Natural killer cell (primary cell): ENCODE measurements at places on chromosomes 2 and 18. TPM values are rescaled to one million over a fixed set of nuclear protein-coding genes. Genes with fewer than 3 reads are reported as not detected.
A peak's percentile ranks its signal among the peaks of the same experiment; 100 is the strongest.

DNA sequence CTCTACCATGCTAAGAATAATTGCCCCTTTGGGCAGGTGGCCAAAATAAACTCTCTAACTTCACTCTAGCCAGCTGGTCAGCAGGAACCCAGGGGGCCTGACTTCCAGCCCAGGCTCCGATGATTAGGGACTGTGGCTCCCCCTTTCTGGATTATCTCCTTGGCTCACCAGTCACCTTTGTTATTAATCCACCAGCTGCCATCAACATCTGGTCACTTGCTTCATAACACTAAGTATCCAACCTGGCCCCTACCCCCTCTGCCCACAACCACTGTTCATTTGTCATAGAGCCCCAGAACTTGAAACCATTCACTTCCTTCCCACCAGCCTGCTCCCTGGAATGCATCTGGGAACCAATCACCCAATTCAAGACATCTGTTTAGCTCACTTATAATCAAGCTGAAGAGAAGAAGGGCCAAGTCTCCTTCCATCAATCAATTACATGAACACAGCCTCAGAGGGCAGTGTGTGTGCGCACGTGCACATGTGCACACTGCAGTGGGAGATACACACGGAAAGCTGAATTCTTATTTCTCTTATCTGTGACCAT, 215.1 kb downstream of the ALK start:
- no peak for DNase-seq

DNA sequence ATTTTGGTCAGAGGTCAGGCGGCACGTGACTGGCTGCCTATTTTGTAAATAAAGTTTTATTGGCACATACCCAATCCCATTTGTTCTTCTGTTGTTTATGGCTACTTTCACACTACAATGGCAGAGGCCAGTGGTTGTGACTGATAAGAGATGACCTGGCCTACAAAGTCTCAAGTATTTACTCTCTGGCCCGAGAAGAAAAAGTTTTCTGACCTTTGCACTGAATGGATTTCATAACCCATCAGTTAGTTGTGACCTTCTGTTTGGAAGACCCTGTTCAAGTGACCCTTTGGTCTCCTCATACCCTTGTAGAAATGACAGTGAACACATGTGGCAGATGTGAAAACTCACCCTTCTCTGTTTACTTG, 121.4 kb upstream of the MGAT5 start:
- DNase-seq = no peak

ARL6IP6 gene
- 11.4 TPM for total RNA-seq

ERFE gene
- total RNA-seq = 4.3 TPM

GAD1 gene
- not detected for total RNA-seq

DNA sequence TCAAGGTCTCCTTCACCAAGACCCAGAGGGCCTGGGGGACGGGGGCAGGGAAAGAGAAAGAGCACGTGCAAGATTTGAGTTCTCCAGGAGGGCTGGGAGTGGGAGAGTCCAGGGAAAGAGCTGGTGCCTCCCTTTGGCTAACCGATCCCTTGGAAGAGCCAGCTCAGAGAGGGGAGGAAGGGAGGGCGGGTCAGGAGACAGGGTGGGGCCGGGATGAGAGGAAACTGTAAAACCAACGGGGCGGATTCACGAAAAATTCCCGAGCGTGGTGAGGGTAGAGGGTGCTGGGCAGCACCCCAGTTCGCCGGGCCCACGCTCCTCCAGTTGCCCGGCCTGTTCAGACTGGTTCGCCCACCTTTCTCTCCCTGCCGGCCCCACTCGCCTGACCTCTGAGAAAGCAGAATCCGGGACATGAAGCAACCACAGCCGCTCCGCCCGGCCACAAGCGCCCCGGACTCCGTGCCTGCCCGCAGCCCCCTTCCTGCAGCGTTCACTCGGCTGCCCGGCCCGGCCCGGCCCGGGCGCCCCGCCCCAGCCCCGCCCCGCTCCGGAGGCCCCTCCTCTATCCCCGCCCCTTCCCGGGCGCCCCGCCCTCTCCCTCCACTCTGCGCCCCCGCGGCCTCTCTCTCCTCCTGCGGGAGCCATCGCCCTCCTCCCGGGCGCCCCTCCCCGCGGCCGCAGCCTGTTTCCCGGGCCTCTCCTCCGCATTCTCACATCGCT, 230.9 kb upstream of the SMAD2 start:
- peak; percentile 57 for DNase-seq

HTR2B gene
- total RNA-seq = not detected

ACSL3 gene
- total RNA-seq = 86.6 TPM

DNA sequence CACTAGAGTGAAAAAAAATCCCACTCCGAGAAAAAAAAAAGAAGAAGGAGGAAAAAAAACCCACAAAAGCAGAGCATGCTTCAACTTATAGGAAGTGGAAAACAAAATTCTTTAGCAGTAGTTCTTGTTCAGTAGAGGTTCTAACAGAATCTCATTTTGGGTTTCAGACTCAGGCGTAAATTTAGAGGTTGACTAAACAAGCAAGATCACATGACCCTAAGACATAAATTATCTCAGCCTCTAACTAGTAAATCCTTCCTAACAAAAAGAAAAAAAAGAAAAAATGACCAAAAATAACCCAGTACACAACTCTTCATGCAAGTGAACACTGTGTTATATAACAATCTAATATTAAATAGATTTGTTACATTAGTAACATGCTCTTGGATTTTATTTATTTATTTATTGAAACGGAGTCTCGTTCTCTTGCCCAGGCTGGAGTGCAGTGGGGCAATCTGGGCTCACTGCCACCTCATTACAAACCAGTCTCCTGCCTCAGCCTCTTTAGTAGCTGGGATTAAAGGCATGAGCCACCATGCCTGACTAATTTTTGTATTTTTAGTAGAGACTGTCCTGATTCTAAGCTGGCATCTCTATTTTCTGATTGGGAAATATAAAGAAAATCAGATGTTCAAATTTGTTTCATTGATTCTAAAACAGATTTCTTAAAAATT, 35.4 kb downstream of the PPP4R3B start:
- no peak for DNase-seq

GRCh38 chr2:60468382-60469085, 84.9 kb downstream of the BCL11A start:
- no peak for DNase-seq

SGPP2 gene
- total RNA-seq = 0.25 TPM

- no peak for DNase-seq
These were observed 35.2 kb downstream of the SKA1 start for GRCh38 chr18:50410008-50410407.

TEKT4 gene
- total RNA-seq = not detected

GRCh38 chr18:77635451-77635850, 385.8 kb downstream of the GALR1 start:
- DNase-seq = no peak

SPATA3 gene
- not detected for total RNA-seq

PECR gene
- 15.4 TPM for total RNA-seq

DNA sequence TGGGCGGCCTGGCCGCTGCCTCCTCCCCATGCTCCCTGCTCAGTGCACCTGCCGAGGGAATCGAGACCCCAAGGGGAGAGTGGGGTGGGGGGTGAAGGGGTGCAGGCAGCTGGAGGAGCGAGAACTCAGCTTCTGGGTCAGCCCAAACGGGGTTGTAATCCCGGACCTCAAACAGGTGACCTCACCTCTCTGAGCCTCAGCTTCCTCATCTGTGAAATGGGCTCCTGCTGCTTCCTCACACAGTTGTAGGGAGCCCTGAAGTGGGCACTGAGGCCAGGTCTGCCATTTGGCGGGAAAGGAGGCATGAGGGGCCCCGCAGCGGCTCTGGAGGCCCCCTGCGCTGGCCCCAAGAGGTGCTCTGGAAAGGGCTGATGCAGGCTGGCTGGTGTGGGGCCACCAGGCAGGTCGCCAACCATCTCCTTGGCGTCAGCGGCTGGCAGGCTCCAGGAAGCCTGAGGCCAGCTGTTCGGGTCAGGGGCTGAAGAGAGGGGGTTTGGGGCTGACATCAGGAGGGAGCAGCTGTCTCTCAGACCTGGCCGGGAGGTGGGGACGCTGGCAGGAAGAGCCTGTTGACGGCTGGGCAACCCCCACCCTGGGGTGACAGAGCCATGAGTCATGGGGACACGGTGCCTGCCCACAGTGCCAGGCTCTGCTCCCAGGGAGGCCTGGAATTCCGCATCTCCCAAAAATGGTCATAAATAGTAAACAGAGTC, 4.9 kb downstream of the KLHL30 start:
- no peak for DNase-seq

DNA sequence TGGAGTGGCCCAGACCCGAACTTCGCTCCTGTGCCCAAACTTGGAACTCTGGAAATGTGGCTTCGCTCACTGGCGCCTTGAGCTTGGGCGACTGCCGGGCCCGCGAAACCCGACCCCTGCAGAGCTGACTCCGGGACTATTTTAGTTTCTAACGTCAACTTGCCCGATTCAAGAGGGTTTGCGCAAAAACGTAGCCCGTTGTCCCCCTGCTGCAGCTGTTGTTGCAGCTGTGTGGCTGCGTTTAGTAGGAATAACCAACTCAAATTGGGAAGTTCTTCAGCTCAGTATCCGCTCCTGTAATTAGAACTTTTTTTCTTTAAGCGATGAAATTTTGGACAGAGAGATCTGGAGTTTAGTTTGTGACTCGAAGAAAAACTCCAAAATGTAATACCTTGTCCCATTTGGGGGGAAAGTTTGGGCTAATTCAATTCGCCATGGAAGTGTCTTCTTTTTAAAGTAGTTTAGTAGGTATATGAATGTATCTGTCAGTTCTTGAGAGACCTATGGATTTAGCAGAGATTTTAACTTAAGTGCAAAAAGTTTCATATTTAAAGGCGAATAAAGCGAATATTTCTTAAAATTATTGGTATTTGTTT, 559 bp downstream of the MYL12A start:
- DNase-seq = no peak

- no peak for DNase-seq
These were observed 40.7 kb upstream of the BBS5 start for GRCh38 chr2:169438466-169439072.

- DNase-seq = no peak
These were observed 7.4 kb downstream of the PTGR3 start for GRCh38 chr18:75201282-75202270.

DNA sequence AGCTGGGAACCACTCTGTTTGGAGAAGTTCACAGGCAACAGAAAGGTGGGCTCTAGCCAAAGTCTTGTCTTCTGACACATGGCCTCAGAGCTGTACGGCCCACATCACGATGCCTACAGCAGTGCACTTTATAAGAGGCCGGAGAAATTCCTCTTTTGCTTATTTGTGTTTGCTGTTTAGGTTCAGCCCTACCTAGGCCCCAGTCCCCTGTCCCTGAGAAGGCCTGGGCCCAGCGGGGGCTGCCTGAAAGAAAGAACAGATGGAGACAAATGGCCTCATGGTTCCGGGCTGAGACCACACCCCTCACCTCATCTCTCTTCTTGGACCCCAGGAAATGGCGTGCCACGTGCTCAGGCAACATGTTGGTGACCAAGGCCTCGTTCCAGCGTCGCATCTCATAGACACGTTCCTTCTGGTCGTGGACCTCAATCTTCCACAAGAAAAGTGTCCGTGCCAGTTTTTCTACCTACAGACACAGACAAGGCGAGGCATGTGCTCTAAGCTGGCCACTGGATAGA, 30.9 kb downstream of the CENPO start:
- peak; percentile 13 for DNase-seq

IL37 gene
- not detected for total RNA-seq

- DNase-seq = no peak
These were observed 74.5 kb upstream of the FZD7 start for GRCh38 chr2:201959198-201959597.

DNA sequence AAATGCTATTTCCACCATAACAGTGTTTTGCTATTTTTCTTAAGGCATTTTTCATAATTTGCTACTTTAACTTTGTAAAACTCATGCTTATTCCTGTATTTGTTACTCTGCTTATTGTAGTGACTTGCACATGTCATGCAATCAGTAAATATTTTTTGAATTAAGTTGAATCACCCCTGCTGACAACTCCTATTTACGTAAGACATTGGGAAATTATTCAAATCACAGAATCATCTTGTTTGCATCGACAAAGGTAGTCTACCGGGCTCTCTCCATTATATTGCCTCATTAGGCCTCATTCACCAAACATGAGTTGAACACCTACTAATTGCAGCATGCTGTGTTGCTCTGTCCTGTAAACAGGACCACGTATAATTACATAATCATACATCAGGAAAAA, 478.5 kb upstream of the ZEB2 start:
- no peak for DNase-seq

DNA sequence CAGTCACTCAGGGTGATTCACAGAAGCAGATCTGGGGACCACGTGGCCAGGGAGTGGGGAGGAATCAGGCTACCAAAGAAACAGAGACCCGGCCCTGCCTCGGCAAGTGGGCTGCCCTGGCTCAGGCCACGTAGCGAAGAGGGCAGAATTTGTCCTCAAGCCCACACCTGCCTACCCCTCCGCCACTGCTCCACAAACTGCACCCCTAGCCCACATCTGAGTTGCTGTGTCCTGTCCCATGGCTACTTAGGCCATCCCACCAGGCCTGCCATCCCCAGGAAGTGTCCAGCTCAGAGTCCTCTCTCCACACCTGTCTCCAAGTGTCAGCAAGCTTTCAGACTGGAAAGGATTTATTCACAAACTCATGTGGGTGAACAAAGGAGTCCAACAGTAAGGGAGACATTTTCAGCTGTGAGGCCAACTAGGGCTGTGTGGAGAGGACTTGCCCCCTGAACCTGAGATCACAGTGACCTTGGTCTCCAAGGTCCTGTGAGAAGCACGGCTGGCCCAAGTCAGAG, 31.7 kb upstream of the ASPRV1 start:
- no peak for DNase-seq

DNA sequence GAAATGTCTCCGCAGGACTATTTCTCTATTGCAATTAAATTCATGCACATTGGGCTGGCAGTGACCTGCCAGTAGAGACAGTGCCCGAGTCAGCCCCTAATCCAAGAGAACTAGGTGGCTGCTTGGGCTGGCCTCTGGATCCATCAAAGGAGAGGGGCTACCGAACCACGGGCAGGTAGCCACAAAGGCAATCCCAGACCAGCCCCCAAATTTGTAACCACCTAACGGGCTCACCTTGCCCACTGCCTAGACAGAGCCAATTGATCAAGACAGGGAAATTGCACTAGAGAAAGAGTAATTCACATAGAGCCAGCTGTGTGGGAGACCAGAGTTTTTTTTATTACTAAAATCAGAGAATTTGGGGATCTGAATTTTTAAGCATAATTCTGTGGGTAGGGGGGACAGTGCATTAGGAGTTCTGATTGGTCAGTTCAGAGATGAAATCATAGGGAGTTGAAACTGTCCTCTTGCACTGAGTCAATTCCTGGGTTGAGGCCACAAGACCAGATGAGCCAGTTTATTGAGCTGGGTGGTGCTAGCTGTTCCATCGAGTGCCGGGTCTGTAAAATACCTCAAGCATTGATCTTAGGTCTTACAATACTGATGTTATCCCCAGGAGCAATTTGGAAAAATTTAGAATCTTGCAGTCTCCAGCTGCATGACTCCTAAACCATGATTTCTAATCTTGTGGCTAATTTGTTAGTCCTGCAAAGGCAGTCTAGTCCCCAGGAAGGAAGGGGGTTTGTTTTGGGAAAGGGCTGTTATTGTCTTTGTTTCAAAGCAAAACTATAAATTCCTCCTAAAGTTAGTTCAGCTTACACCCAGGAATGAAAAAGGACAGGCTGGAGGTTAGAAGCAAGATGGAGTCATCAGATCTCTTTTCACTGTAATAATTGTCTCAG, 260.4 kb upstream of the SP5 start:
- no peak for DNase-seq

TIGD1 gene
- total RNA-seq = 12.4 TPM
